Vagina (tissue), 2 donors: ENCODE measurements at places on chromosomes 6 and 20. TPM values are rescaled to one million over a fixed set of nuclear protein-coding genes. Genes with fewer than 3 reads are reported as not detected.

The C6orf52 gene
- total RNA-seq: not detected

The ECT2L gene
- not detected for total RNA-seq

DNA sequence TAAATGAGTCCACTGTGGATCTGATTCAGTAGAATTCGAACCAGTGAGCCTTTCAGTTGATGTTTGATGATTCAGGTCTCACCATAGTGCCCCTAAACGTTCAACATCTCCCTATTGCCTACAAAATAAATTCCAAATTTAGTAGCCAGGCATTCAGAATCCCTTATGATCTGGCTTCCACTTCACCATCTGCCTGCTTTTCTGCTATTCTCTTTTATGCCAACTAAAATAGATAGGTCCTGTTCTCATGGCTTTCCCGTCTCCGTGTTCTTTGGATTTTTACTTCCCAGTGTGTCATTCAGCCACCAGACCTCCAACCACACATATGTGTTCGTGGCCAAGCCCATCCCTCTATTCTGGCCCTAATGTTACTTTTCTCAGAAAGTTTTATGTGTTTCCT lies 410.4 kb downstream of the LMBRD1 start:
- no peak overlapping the region for H3K4me3 ChIP-seq
- H3K27me3 ChIP-seq: no peaks in the 10 kb centered on the region
- DNase-seq: no peak
- no peaks in the 10 kb centered on the region for H3K4me1 ChIP-seq

- no peak overlapping the region for H3K27ac ChIP-seq
- DNase-seq: no peak
- H3K4me1 ChIP-seq: peaks cover 10% of the 10 kb centered on the region
These were observed 233.6 kb upstream of the ASCC3 start for GRCh38 chr6:101114703-101115102.

The IRF4 gene
- 2.9 TPM for total RNA-seq

- H3K27me3 ChIP-seq: no peaks in the 10 kb centered on the region
- no peaks in the 10 kb centered on the region for H3K4me1 ChIP-seq
These were observed 237.2 kb downstream of the TFAP2A start for GRCh38 chr6:10177704-10178103.

DNA sequence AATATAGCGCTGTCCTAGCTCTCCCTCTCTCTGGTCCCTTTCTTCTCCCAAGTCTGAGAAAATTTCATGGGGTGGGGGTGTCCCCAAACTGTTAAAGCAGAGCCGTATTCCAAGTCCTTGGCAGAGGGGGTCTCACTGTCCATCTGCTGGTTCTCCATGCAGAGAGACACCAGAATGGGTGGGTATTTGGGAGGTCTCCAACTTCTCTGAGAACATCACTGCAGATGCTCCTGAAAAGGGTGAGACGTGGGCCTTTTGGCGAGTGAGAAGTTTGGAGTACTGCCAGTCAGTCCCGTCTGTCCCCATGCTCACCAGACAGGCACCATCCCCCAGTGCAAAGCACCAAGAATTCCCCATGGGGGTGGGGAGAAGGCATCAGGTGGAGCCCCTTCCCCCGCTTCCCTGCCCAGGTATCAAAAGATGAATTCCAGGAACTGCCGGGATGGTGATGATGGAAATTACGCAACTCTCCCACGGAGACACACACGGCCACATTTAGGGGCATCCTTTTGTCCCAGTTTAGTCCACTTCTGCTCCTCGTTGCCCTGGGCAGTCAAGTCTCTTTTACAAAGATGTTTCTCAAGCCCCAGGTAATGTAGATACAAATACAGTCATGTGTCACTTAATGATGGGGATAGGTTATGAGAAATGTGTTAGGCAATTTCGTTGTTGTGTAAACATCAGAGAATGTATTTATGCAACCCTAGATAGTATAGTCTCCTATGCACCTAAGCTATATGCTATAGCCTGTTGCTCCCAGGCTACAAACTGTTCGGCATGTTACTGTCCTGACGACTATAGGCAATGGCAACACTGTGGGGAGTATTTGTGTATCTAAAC lies 73.4 kb upstream of the SRSF6 start:
- H3K27ac ChIP-seq: no peak overlapping the region
- DNase-seq: no peak
- H3K4me3 ChIP-seq: no peak overlapping the region
- no peaks in the 10 kb centered on the region for H3K27me3 ChIP-seq

GRCh38 chr20:59013031-59013951 lies 5.9 kb upstream of the TUBB1 start:
- H3K27ac ChIP-seq: no peak overlapping the region
- no peak overlapping the region for H3K4me3 ChIP-seq
- peaks cover 19% of the 10 kb centered on the region for H3K4me1 ChIP-seq
- DNase-seq: peak; percentile 90
- H3K36me3 ChIP-seq: no peaks in the 10 kb centered on the region
- H3K27me3 ChIP-seq: no peaks in the 10 kb centered on the region

GRCh38 chr6:21604081-21604480 lies 10.5 kb downstream of the SOX4 start:
- no peak overlapping the region for H3K4me3 ChIP-seq
- H3K36me3 ChIP-seq: no peaks in the 10 kb centered on the region
- H3K27me3 ChIP-seq: no peaks in the 10 kb centered on the region

The MTFR2 gene
- 1.2 TPM for total RNA-seq

- H3K4me1 ChIP-seq: peaks cover 19% of the 10 kb centered on the region
- no peaks in the 10 kb centered on the region for H3K27me3 ChIP-seq
- DNase-seq: no peak
- H3K4me3 ChIP-seq: no peak overlapping the region
- H3K27ac ChIP-seq: no peak overlapping the region
These were observed 107.3 kb downstream of the GMPR start for GRCh38 chr6:16345449-16346330.

- H3K36me3 ChIP-seq: no peaks in the 10 kb centered on the region
- H3K27me3 ChIP-seq: no peaks in the 10 kb centered on the region
- DNase-seq: no peak
- H3K4me1 ChIP-seq: peaks cover 27% of the 10 kb centered on the region
- H3K4me3 ChIP-seq: no peak overlapping the region
- H3K27ac ChIP-seq: no peak overlapping the region
These were observed 42.3 kb downstream of the KIF13A start for GRCh38 chr6:17945111-17945510.

DNA sequence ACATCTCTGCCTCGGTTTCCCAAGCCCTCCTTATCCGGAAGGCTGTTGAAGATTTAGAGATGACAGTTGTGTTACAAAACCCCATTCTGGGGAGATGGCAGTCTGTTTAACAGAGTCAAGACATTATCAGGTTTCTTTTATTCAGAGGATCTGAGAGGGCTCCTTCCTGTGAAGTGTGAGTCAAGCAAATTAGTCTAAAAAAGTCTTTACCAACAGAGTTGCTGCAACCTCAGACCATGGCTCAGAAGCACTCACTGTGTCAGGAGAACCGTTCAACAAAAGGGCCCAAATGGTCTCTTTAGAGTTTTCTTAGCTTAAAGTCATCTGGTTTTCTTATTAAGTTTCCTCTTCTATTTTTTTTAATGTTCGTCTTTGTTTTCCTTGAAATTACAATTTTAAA lies 717.8 kb downstream of the EPM2A start:
- no peaks in the 10 kb centered on the region for H3K36me3 ChIP-seq
- no peak overlapping the region for H3K27ac ChIP-seq
- H3K27me3 ChIP-seq: no peaks in the 10 kb centered on the region
- no peaks in the 10 kb centered on the region for H3K4me1 ChIP-seq
- H3K4me3 ChIP-seq: no peak overlapping the region

- H3K27me3 ChIP-seq: no peaks in the 10 kb centered on the region
- no peaks in the 10 kb centered on the region for H3K4me1 ChIP-seq
- no peak overlapping the region for H3K4me3 ChIP-seq
- no peaks in the 10 kb centered on the region for H3K36me3 ChIP-seq
- no peak for DNase-seq
These were observed 139.4 kb upstream of the EYA4 start for GRCh38 chr6:133101790-133102189.

The POM121L2 gene
- not detected for total RNA-seq

DNA sequence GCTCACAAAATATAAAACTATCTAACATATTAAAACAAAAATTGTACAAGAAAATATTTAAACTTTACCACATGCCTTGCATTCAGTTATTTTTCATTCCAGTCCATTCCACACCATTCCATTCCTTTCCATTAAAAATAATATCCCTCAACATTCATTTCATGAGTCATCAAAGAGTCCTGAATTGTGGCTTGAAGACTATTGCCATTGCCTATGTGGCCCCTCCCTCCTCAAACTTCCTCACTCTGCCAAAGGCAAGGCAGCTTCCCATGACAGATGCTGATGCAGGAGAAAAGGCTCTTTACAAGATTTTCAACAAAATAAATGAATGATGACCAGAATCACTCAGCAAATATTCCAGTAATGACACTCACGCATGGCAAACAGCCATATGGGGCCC lies 31.7 kb downstream of the IL20RA start:
- DNase-seq: no peak
- H3K27ac ChIP-seq: no peak overlapping the region
- no peaks in the 10 kb centered on the region for H3K36me3 ChIP-seq
- no peak overlapping the region for H3K4me3 ChIP-seq
- peaks cover 11% of the 10 kb centered on the region for H3K4me1 ChIP-seq
- no peaks in the 10 kb centered on the region for H3K27me3 ChIP-seq

The ERVFRD-1 gene
- 0.25 TPM for total RNA-seq

- no peak overlapping the region for H3K4me3 ChIP-seq
- no peaks in the 10 kb centered on the region for H3K27me3 ChIP-seq
- DNase-seq: no peak
- H3K27ac ChIP-seq: no peak overlapping the region
These were observed 4.8 kb downstream of the CRIP3 start for GRCh38 chr6:43303751-43304331.

The MMS22L gene
- total RNA-seq: 19.6 TPM

GRCh38 chr6:158358450-158359077 lies 46.3 kb downstream of the TULP4 start:
- no peak overlapping the region for H3K4me3 ChIP-seq
- no peaks in the 10 kb centered on the region for H3K36me3 ChIP-seq
- H3K27me3 ChIP-seq: no peaks in the 10 kb centered on the region
- H3K4me1 ChIP-seq: peaks cover 23% of the 10 kb centered on the region
- no peak overlapping the region for H3K27ac ChIP-seq
- no peak for DNase-seq

GRCh38 chr6:22208026-22208425 lies 88.8 kb downstream of the PRL start:
- H3K4me1 ChIP-seq: no peaks in the 10 kb centered on the region
- H3K27ac ChIP-seq: no peak overlapping the region
- no peaks in the 10 kb centered on the region for H3K36me3 ChIP-seq

The KIAA1755 gene
- 2.7 TPM for total RNA-seq

GRCh38 chr6:147508866-147509608 lies 547 bp downstream of the SAMD5 start:
- no peaks in the 10 kb centered on the region for H3K27me3 ChIP-seq
- peaks cover 20% of the 10 kb centered on the region for H3K4me1 ChIP-seq
- H3K36me3 ChIP-seq: no peaks in the 10 kb centered on the region
- peak overlapping the region; percentile 71 for H3K4me3 ChIP-seq
- no peak overlapping the region for H3K27ac ChIP-seq

The LY6G6C gene
- total RNA-seq: not detected

GRCh38 chr6:69774740-69775584 lies 21.8 kb downstream of the LMBRD1 start:
- H3K27ac ChIP-seq: no peak overlapping the region
- no peaks in the 10 kb centered on the region for H3K36me3 ChIP-seq
- H3K27me3 ChIP-seq: no peaks in the 10 kb centered on the region
- no peak for DNase-seq

- no peaks in the 10 kb centered on the region for H3K36me3 ChIP-seq
- no peaks in the 10 kb centered on the region for H3K27me3 ChIP-seq
- H3K4me1 ChIP-seq: no peaks in the 10 kb centered on the region
These were observed 569.7 kb upstream of the CITED2 start for GRCh38 chr6:139944131-139944530.

The DPPA5 gene
- not detected for total RNA-seq
